Central memory CD4-positive, alpha-beta T cell (primary cell): ENCODE measurements at places on chromosomes 2 and 18.

- DNase-seq = no peak
Observed at GRCh38 chr2:239830121-239831000, 194.8 kb downstream of the NDUFA10 start.

GRCh38 chr2:168718622-168719021, 83.8 kb upstream of the NOSTRIN start:
- no peak for DNase-seq

DNA sequence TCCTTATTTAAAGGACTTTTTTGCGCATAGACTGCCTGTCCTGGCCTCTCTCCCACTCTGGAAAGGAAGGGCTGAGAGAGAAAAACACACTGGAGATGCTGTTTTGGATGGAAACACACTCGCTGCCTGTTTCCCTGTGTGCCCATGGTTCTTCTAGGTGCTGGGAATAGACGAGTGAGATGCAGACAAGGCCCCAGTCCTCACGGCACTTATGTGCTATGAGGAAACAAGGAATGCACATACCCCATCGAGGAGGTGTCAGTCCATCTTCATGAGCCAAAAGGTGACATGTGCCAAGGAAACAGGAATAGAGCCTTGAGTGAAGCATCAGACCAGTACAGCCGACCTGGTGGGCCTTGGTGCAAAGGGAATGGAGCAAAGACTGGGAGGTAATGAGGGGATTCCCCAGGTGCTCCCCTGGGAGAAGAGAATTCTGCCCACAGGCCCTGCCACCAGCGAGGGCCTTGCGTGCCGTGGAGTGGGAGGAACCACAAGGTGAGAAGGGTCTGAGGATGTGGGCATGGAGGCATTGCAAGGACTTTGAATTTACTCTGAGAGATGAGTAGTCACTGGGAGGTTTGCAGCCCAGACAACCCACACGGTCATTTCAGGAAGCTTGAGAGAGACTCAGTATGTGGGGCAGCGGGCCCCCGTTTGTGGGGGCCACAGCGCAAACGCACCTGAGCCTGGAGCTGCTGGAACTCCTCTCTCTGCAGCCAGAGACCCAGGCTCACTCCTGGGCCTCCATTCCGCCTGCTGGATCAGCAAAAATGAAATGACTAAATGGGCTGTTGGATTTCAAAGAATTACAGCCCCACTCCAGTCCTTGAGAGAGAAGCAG, 197.5 kb upstream of the COPS8 start:
- no peak for DNase-seq

- DNase-seq = no peak
Observed at GRCh38 chr2:233996461-233996860, 54.0 kb upstream of the SPP2 start.

GRCh38 chr18:68448736-68449135, 266.2 kb downstream of the TMX3 start:
- DNase-seq = no peak

DNA sequence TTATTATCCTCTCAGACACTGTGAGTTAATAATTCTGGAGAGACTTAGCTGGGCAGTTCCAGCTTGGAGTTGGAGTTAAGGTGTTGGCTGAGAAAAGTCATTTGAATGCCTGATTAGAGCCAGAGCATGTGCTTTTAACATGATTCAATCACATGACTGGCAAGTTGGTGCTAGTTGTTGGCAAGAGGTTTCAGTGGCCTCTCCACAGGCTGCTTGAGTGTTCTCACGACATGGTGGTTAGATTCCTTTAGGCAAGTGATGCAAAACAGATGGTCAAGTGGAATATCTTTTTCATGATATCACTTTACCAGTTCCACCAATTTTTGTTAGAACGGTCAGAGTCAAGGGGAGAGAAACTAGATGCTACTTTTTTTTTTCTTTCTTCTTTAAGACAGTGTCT, 262.7 kb upstream of the FN1 start:
- no peak for DNase-seq

GRCh38 chr2:123656590-123656989, 368.5 kb upstream of the CNTNAP5 start:
- DNase-seq = no peak

DNA sequence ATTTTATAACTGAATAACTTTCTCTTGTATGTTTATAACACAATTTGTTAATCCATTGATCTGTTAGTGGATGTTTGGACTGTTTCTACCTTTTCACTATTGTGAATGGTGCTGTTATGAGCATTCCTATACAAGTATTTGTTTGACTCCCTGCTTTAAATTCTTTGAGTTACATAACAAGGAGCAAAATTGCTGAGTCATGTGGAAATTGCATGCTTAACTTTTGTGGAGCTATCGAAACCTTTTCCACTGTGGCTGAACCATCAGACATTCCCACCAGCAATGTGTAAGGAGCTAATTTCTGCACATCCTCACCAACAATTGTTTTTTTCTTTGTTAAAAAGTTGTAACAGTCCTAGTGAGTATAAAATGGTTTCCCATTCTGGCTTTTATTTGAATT, 415.5 kb downstream of the CBLN2 start:
- DNase-seq = no peak
